Activated CD4-positive, alpha-beta T cell treated with anti-CD3 and anti-CD28 coated beads, Interleukin-2, amount 10 ng/mL, durations not matched to agents 7 days and 5 days (primary cell): ENCODE measurements at places on chromosomes 2 and 18.

DNA sequence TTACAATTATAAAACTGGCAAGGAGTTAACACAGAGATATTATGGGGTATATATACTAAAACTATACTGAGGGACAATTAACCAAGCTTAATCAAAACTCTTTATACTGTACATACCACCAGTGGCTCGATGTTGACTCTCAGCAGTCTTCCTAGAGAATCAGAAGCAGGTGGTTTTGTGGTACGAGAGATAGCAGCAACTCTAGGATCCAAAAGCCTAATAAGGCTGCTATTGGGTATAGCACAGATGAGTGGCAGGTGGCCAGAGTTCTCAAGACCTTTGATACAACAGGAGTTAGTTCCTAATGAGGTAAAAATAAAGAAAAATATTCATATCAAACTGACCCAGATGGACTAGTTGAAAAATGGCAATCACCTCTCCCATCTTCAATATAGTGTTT lies 45.5 kb upstream of the COL5A2 start:
- DNase-seq: no peak

GRCh38 chr2:174779361-174779928 lies 15.2 kb upstream of the CHRNA1 start:
- DNase-seq: no peak

- no peak for DNase-seq
Observed at GRCh38 chr18:77560341-77560992, 310.8 kb downstream of the GALR1 start.

DNA sequence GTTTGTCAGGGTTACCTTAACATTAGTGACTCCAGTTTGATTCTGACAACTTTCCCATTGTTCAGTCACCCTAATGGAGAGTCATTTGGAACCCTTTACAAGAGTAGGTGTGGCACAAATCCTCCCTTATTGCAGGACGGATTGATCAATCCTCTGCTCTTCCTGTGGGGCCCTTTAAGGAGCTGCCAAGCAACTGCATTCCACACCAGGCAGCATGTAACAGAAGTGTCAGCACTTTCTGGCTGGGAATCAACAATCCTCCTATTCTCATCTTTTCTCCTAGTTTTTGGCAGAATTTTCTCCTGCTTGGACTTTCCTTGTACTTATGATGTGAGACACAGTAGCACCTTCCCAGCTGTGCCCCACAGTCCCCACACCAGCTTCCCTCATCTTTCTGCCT lies 177.8 kb downstream of the ST6GAL2 start:
- DNase-seq: no peak

DNA sequence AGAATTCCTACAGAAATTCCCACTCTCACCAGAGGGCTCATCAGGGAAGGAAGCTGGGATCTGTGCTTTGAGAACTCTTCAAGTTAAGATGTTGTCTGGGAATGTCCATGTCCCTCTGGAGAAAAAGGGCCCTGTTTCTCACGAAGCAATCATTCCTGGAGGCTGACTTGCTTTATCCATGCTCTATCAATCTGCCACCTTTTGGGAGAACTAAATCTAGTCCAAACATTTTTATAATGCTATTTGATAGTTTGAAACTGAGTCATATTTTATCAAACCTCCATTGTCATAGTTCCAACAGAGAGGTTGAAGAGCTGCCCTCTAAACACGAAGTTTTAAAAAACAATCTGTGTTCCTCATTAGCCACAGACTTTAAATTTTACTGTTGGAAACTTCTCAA lies 219.2 kb downstream of the MTX2 start:
- no peak for DNase-seq
